Activated CD4-positive, alpha-beta T cell treated with anti-CD3 and anti-CD28 coated beads, Interleukin-2, amount 10 ng/mL, durations not matched to agents 24 days and 14 days (primary cell): ENCODE measurements at places on chromosomes 12 and 14. TPM values are rescaled to one million over a fixed set of nuclear protein-coding genes. Genes with fewer than 3 reads are reported as not detected.

DNA sequence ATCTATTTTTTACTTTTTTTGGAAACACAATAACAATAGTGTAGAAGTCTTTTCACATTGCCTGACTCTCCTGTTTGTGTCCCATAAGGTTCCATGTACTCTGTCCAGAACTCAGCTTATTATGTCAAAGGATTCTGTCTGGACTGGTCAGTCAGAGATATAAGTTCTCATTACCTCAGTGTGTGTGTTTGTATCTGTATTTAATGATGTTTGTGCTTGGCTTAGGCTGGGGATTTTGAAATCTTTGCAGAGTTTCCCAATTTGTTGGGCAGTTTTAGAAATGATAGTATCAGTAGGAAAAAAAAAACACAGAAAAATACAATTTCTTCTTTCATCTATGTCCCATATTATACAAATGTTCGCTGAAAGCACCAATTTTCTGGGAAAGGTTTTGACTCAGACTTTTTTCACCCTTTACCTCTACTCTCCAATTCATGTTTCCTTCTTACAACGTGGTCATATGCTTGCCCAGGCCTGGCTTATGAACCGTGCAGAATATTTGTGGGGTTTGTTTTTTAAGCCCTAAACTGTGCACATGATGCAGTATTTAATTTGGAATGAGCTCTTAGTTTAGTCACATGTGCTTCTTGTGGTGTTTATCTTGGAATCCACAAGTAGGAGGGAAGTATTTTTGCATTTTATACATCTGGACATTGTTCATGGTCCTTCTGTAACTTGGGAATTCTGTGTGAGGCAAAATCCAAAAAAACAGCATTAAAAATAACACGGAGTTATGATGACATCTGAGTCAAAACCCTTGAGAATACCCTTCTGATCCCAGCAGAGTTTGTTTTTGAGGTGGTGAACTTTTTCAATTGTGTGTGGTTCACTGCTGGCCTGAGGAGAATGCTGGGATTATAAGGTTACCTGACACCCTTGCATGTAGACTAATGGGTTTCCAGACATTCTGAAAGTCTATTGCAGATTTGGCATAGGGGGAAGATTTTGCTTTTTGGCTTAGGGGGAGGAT lies 121.2 kb downstream of the RAD51B start:
- H3K4me3 ChIP-seq: no peak overlapping the region
- H3K36me3 ChIP-seq: no peaks in the 10 kb centered on the region
- H3K4me1 ChIP-seq: no peaks in the 10 kb centered on the region
- H3K27ac ChIP-seq: no peak overlapping the region
- no peak for DNase-seq

- peaks cover 41% of the 10 kb centered on the region for H3K36me3 ChIP-seq
- no peak overlapping the region for H3K4me3 ChIP-seq
- no peaks in the 10 kb centered on the region for H3K4me1 ChIP-seq
- DNase-seq: no peak
- H3K27ac ChIP-seq: no peak overlapping the region
Observed at GRCh38 chr12:95516757-95517156, 34.5 kb downstream of the USP44 start.

Gene TECPR2
- 6.4 and 7.4 TPM in 2 replicates for total RNA-seq

DNA sequence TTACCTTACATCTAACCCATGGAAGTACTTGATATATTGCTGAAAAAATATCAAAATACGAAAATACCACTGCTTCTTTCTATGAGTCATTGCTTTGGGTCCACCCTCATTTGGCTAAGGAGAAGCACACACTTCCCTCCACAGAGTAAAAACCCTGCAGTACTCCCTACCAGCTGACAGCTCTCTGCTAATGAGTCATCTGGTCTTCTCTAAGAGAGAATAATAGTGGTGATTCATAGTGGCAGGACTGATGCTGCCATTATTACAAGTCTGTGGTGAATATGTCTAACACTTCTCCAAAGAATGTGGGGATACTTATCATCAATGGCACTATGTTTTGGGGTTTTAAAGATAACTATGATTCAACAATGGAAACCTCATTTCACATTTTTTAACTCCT lies 90.7 kb downstream of the PPFIA2 start:
- peaks cover 3% of the 10 kb centered on the region for H3K4me1 ChIP-seq
- no peak overlapping the region for H3K27ac ChIP-seq
- no peaks in the 10 kb centered on the region for H3K36me3 ChIP-seq

Gene LRRC43
- 0.33 TPM in 1 of 2 replicates, not detected in the other for total RNA-seq

- DNase-seq: no peak
- H3K4me3 ChIP-seq: no peak overlapping the region
- H3K36me3 ChIP-seq: no peaks in the 10 kb centered on the region
- H3K27me3 ChIP-seq: no peaks in the 10 kb centered on the region
- no peak overlapping the region for H3K27ac ChIP-seq
- no peaks in the 10 kb centered on the region for H3K4me1 ChIP-seq
Observed at GRCh38 chr14:101037021-101037817, 133.7 kb upstream of the RTL1 start.

DNA sequence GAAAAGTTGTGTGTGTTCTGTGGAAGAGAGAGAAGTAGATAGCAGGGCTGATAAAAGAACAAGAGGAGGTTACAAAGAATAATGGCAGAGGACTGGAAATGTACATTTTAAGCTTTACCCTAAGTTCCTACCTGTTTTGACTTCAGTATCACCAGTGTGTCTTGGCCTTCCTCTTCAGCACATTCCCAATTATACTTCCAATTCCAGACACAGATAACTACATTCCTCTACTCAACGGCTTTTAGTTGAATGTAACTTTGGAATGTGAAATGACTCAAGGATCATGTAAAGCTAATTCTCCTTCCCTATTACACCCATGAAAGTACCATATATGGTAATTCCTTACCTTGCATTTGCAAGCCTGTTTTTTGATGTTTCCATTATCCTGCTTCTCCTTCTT lies 5.0 kb downstream of the MGST1 start:
- no peaks in the 10 kb centered on the region for H3K36me3 ChIP-seq
- DNase-seq: no peak
- H3K4me1 ChIP-seq: no peaks in the 10 kb centered on the region

DNA sequence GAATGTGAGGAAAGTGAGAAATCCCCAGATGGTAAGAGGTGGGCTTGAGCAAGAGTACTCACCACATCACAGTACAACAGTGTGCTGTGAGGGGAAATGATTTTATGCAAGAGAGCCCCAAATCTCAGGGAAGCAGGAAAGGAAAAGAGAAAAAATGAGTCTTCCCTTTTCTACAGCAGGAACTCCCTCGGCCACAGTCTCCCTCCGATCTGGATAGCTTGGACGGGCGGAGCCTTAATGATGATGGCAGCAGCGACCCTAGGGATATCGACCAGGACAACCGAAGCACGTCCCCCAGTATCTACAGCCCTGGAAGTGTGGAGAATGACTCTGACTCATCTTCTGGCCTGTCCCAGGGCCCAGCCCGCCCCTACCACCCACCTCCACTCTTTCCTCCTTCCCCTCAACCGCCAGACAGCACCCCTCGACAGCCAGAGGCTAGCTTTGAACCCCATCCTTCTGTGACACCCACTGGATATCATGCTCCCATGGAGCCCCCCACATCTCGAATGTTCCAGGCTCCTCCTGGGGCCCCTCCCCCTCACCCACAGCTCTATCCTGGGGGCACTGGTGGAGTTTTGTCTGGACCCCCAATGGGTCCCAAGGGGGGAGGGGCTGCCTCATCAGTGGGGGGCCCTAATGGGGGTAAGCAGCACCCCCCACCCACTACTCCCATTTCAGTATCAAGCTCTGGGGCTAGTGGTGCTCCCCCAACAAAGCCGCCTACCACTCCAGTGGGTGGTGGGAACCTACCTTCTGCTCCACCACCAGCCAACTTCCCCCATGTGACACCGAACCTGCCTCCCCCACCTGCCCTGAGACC lies 7.8 kb downstream of the ATN1 start:
- H3K27me3 ChIP-seq: no peaks in the 10 kb centered on the region
- H3K36me3 ChIP-seq: peaks cover 45% of the 10 kb centered on the region
- peak overlapping the region; percentile 99 for H3K27ac ChIP-seq
- no peak for DNase-seq
- H3K4me1 ChIP-seq: peaks cover 55% of the 10 kb centered on the region

- no peak for DNase-seq
- H3K4me1 ChIP-seq: no peaks in the 10 kb centered on the region
- H3K27me3 ChIP-seq: peaks cover 20% of the 10 kb centered on the region
- H3K4me3 ChIP-seq: no peak overlapping the region
- H3K27ac ChIP-seq: no peak overlapping the region
Observed at GRCh38 chr12:3148366-3149000, 71.3 kb downstream of the TSPAN9 start.

DNA sequence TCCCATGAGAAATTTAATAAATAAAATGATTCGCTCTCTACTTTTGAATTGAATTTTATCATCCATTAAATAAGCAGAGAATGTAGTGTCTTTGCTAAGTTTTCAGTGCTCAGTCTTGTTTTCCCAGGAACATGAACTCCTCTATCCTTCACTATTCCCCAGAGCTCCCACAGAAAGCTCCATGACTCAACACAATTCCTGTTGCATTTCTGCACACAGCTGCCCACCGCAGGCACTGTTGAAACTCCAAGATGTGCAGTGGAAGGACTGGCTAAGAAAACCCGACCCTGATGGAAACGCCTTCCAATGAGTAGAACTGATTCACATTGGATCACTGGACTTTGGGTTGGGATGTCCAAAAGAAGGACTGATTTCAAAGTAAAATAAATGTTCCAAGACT lies 202.4 kb upstream of the AMIGO2 start:
- no peak for DNase-seq
- peaks cover 4% of the 10 kb centered on the region for H3K36me3 ChIP-seq
- no peaks in the 10 kb centered on the region for H3K27me3 ChIP-seq
- peaks cover 30% of the 10 kb centered on the region for H3K4me1 ChIP-seq

Gene MYH7
- not detected in 2 replicates for total RNA-seq

GRCh38 chr14:37622231-37622923 lies 26.9 kb downstream of the TTC6 start:
- no peaks in the 10 kb centered on the region for H3K4me1 ChIP-seq
- DNase-seq: no peak
- H3K36me3 ChIP-seq: no peaks in the 10 kb centered on the region
- H3K27me3 ChIP-seq: peaks cover 8% of the 10 kb centered on the region
- no peak overlapping the region for H3K4me3 ChIP-seq

GRCh38 chr14:104967386-104968152 lies 10.6 kb downstream of the AHNAK2 start:
- H3K27ac ChIP-seq: no peak overlapping the region
- H3K27me3 ChIP-seq: peaks cover 17% of the 10 kb centered on the region
- H3K4me1 ChIP-seq: no peaks in the 10 kb centered on the region
- no peak for DNase-seq
- no peak overlapping the region for H3K4me3 ChIP-seq
- no peaks in the 10 kb centered on the region for H3K36me3 ChIP-seq

GRCh38 chr14:61535032-61535431 lies 160.3 kb upstream of the HIF1A start:
- no peak overlapping the region for H3K4me3 ChIP-seq
- no peak for DNase-seq
- H3K27me3 ChIP-seq: no peaks in the 10 kb centered on the region
